GM23248 (cell line): ENCODE measurements at places on chromosomes 7 and 10. TPM values are rescaled to one million over a fixed set of nuclear protein-coding genes. Genes with fewer than 3 reads are reported as not detected.
A peak's percentile ranks its signal among the peaks of the same experiment; 100 is the strongest.

- DNase-seq, result no peak
Observed at GRCh38 chr7:156845379-156846101, 47.4 kb downstream of the LMBR1 start.

TMEM270 gene
- total RNA-seq, result not detected in 2 replicates

CTNNA3 gene
- total RNA-seq, result not detected in 2 replicates

CYP3A7 gene
- not detected in 2 replicates for total RNA-seq

DNA sequence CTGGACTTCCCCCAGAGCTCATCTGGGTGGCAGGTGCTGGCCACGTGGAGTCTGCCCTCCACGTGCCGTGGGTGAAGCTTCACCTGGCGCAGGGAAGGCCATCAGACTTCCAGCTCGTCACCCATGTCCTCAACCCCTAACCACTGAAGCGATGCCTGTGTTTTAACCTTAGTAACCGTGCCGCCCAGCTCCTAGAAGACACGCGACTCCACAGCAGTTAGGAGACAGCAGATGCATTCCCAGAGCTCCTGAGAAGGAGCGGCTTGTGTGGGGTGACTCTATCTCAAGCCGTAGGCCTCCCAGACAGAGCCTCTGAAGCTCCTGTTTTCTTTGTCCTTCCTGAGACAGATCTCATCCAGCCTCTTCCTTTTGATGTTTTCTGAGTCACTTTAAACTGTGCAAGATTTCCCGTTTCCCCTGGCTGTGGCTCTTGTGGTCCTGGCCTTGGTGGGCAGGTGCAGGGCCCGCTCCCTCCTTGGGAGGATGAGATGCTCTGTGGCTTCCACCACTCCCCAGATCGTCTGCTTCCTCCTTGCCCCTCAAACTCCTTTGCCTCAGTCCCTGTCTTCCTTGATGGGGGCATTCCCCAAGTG lies 41.4 kb upstream of the AP5Z1 start:
- DNase-seq, result no peak

GRCh38 chr10:78658645-78659597 lies 409.8 kb upstream of the ZMIZ1 start:
- DNase-seq, result no peak

GRCh38 chr7:102875700-102876295 lies 37.0 kb upstream of the LRRC17 start:
- DNase-seq, result peak; percentile 99

IFIT1 gene
- 15.2 and 18.6 TPM in 2 replicates for total RNA-seq

- peak; percentile 45 for DNase-seq
Observed at GRCh38 chr10:76950354-76950753, 687.3 kb downstream of the KCNMA1 start.

TYW1B gene
- 1.6 TPM in 1 of 2 replicates, not detected in the other for total RNA-seq

DNA sequence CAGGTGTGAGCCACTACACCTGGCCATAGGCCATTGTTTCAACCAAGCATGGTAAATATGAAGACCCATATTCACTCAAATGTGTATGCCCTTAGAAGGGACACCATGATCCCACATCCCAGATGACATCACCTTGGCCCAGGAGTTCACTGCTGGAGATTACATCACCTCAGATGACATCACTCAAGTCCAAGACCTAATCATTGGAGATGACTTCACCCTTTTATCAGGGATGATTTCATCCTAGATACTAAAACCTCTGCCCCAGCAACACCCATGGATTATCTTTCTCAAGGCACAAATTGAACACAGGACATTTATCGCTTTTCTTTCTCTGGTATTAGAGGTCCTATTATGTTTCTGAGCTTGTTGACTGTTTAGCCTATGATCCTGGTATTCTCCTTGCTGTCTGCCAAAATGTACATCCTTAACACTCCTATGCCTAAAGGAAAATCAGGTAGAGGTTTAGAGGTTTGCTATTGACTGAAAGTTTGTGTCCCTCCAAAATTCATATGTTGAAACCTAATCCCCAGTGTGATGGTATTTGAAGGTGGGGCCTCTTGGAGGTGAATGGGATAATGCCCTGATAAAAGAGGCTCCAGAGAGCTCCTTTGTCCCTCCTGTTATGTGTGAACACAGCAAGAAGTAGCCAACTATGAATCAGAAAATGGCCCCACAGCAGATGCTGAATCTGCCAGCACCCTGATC lies 9.8 kb upstream of the CYP2C18 start:
- peak; percentile 16 for DNase-seq

PSPH gene
- total RNA-seq, result 62.5 and 68.6 TPM in 2 replicates

- DNase-seq, result no peak
Observed at GRCh38 chr7:85274454-85274853, 87.6 kb upstream of the SEMA3D start.

TRPV6 gene
- not detected in 2 replicates for total RNA-seq

PLCE1 gene
- total RNA-seq, result 2.9 and 6.2 TPM in 2 replicates

- DNase-seq, result no peak
Observed at GRCh38 chr10:88783724-88784123, 18.8 kb upstream of the LIPM start.

SLC26A5 gene
- not detected in 2 replicates for total RNA-seq

CUL1 gene
- total RNA-seq, result 41.6 and 52.6 TPM in 2 replicates

ZCCHC24 gene
- 30.3 and 34.0 TPM in 2 replicates for total RNA-seq

AUTS2 gene
- 1.4 and 3.0 TPM in 2 replicates for total RNA-seq

DNA sequence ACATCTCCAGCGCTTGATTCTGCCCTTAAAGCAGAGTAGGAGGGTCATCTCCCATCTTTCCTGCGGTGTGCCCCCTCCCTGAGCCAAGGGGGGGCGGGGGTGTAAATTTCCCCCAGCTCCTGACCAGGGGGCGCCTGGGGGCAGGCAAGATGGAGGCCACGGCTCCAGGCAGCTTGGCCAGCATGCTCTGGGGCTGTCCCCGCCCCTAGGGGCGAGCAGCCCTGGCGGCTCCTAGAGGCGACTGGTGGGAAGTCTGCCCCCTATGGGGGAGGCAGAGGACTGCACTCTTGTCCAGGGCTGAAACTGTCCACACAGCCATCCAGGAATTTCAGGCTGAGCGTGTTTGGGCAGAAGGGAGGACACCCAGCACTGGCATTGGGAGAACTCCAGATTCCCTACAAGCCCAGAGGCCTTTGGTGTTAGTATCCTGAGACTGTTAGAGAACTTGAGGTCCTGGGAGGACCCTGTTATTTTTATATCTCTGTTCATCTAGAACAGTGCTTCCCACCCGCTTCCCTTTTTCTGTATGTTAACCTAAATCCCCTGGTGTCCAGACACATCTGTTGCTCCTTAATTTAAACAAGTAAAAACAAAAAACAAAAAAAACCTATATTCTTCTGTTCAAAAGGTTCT lies 4.6 kb downstream of the STRA8 start:
- DNase-seq, result no peak

- no peak for DNase-seq
Observed at GRCh38 chr10:127408733-127409132, 140.4 kb upstream of the NPS start.
